Stimulated activated CD4-positive, alpha-beta T cell treated with anti-CD3 and anti-CD28 coated beads, Interleukin-12 subunit alpha, Interleukin-12 subunit beta, amount 100 ng/mL, for 4 hours (primary cell): ENCODE measurements at places on chromosomes 11 and 22.
A peak's percentile ranks its signal among the peaks of the same experiment; 100 is the strongest.

DNA sequence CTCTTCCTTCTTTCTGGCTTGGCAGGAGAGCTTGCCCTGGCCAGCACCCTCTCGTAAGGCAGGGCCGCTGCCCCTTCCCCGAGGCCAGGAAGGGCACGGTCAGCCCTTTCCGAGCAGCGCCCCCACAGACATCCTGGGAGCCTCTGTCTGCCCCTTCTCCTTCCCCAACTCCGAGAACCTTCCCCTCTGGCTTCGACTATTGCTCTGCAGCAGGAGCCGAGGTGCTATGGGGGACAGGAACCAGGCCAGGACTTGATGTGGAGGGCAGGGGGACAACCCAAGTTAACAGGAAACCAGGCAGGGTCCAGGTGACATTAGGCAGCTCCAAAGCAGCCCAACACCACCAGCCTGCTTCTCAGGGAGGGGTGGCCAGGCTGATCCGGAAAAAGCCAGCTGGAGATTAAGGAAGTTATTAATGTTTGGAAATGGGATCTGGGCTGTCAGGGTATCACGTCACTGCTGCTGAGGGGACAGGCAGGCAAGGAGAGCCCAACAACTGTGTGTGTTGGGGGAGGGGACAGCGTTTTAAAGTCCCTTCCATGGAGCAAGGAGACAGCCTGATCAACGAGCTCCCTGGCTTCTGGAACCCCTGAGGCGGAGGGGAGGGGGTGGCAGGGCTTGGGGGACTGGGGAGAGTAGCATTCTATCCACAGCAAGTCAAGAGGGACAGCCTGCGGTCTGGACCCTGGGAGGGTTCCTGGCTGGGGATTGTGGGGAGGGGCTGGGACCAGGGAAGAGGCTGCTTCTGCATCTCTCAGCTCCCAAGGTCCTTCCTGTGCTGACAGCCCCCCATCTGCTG lies 27.3 kb downstream of the SYT7 start:
- no peak for DNase-seq

- peak; percentile 71 for DNase-seq
Measured at GRCh38 chr11:123577081-123577598, 77.3 kb downstream of the SCN3B start.

DNA sequence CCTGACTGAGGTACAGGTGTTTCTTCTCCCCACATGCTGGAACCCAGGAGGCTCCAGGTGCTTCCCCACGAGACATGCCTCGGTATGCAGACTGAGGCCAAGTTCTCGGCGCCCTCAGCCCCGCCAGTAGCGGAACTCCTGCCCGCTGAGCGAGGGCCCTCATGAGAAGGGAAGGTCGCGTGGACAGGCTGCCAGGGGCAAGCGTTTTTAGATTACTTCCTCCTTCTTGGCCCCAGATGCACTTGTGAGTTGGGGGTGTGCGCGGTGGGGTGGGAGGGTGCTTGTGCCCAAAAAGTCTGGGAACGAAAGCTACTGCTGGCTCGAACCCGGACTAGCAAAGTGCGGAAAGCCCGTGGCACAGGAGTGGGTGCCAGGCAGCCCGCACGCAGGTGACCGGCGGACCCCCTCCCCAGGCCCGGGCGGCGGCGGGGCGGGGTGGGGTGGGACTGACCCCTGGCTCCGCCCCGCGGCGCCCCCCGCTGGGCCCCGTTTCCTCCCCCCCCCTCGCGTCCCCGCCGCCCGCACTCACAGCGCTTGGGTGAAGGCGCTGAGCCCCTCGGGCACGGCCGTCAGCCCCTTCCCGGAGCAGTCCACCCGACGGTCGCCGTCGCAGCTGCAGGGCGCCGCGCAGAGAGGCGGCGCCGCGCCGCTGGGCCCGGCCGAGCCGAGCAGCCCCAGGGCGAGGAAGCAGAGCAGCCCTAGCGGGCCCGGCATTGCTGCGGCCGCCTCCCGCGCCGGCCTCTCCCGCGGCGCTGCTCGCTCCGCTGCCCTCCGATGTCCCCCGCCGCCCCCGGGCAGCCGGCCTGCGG lies 797 bp downstream of the LGR4 start:
- DNase-seq = peak; percentile 13

GRCh38 chr11:129701706-129702105 lies 113.9 kb upstream of the TMEM45B start:
- no peak for DNase-seq

- DNase-seq = no peak
Measured at GRCh38 chr11:45470151-45470793, 184.1 kb upstream of the SYT13 start.

GRCh38 chr11:34243600-34244464 lies 114.0 kb downstream of the ABTB2 start:
- DNase-seq = no peak

DNA sequence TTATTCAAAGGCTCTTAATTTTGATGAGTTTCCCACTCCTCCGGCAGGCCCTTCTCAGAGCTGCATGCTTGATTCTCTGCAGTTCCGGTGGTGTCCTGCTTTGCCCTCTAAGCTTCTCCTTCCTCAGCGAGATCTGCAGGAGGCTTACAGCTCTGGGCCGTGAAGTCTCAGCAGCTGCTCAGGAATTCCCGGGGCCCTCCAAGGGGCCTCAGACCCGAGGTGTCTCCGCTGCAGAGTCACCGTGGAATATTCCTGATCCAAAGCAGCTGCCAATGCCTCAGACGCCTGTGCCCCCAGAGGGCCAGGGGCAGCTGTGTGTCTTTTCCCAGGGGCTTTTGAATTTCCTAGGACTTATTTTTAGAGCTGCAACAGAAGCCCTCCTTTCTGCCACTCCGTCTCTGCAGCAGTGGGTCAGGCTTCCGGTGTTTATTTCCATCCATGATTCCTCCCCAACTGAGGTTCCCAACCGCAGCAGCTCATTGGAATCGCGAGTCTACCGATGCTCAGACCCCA lies 37.2 kb downstream of the RPS6KA4 start:
- no peak for DNase-seq

GRCh38 chr11:113204280-113204679 lies 110.1 kb upstream of the TTC12 start:
- DNase-seq = no peak

DNA sequence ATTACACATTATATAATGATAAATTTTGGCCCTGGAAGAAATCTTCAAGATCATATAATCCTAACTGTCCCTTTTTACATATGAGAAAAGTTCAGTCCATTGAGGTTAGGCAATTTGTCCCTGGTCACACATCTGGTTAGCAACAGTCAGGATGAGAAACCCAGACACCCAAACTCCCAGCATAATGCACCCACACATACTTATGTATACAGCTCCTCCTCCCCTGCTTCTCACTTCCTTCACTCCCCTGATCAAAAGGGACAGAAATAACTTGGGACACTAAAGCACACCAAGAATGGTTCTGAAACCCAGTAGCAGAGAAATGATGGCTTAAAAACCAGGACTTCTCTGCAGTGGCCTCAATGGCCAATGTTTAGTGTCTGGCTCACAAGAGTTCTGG lies 11.1 kb downstream of the NUMA1 start:
- no peak for DNase-seq

DNA sequence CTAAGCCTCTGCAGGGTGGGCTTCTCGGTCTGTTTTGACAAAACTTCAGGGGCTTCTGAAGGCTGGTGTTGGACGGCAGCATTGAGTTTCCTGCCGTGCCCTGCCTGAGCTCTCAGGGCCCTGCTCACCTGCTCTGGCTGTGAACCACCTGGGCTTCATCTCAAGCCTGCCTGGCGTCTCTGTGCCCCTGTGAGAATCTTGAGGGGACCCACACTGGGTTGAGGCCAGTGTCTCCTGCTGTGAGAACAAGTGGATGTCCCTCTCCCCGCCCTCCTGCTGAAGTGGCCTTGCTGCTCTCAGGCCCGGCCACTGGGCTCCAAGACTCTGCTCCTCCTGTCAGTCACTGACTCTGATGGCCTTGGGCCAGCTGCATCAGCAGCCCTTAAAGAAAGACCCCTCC lies 30.3 kb downstream of the PPIL2 start:
- no peak for DNase-seq

GRCh38 chr11:117961896-117962295 lies 24.3 kb upstream of the IL10RA start:
- no peak for DNase-seq

- peak; percentile 70 for DNase-seq
Measured at GRCh38 chr22:39661842-39662685, 91.5 kb downstream of the CACNA1I start.

DNA sequence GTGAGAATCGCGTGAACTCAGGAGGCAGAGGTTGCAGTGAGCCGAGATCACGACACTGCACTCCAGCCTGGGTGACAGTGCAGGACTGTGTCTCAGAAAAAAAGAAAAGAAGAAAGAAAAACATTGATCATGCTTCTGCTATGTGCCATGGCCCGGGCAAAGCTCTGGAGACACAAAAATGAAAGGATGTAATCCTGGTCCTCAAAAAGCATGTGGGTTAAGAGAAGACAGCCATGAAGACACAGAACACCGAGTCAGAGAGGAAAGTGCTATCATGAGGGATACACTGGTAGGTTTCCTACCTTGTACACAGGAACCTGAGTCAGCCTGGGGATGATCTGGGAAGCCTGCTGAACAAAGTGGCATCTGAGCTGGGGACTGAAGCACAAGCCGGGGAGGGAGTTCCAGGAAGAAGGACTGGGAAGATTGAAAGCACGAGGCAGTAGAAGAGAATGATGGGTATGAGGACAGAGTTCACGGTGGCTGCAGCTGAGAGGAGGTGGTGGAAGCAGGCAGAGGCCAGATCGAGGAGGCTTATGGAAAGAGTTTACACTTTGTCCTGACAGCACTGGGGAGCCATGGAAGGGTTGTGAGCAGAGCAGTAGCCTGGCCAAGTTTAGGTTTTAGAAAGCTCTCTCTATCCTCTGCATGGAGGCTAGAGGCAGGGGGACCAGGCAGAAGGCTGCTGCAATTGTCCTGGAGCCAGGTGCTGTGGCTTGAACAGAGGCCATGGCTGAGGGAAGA lies 9.9 kb upstream of the MAFF start:
- no peak for DNase-seq

DNA sequence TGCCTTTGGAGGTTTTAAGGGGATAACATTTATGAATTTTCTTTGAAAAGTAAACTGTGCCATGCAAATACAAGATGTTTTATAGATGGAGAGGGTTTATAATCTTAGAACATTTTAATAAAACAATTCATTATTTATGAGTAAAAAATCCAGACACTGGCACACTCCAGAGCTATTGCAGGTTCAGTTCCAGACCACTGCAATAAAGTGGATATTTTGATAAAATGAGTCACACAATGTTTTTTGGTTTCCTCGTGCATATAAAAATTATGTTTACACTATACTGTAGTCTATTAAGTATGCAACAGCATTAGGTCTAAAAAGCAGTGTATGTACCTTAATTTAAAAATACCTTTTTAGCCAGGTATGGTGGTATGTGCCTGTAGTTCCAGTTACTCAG lies 146.2 kb upstream of the ZBED5 start:
- no peak for DNase-seq

DNA sequence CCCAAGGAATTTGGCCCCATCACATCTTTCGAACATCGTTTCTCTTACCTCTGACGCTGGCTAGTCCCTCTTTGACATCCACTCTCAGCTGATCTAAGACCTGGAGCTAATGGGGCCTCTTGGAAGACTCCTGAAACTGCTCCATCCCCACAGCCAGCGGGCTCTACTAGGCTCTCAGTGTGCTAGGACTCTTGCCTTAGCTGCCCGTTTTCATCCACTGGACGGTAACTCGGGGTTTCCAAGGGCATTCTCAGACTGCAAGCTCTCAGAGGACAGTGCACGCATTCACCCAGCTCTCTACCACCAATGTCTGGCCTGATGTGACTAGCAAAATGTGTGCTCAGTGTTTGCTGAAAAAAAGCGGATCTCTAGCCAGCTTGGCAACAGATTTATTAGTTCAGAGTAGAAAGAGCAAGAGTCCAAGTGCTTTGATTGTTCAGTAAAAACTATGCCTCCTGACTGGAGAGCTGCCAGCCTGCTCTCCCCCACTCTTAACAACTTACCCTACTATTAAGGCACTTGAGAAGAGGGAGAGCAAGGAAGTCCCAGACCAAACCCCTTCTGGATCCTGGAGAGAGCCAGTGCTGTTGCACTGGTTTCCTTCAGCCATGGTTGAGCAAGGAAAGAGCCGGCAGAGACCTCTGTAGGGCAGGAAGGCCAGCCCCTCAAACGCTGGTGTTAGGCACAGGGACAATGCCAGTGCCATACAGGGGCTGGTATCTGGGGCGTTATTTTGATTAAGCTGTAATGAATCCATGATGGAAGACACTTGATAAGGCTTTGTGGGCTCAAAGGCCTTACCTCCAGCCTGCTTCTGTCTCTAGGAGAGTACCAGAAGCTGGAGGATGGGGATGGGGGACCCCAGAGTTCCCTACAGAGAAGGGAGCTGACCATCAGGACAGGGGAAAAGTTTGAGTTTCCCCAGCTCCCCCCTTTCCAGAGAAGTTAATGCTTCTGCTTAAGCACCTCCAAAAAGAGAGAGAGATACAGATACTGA lies 9.2 kb downstream of the RELA start:
- DNase-seq = no peak

GRCh38 chr11:5007561-5007960 lies 12.9 kb downstream of the OR51L1 start:
- DNase-seq = no peak
